ENCODE measurements at places on chromosomes 3 and 15.

GRCh38 chr3:50515565-50516439 lies 12.4 kb upstream of the CACNA2D2 start:
- DNase-seq, result no peak

- DNase-seq, result no peak
These were observed 51.6 kb upstream of the LCTL start for GRCh38 chr15:66617137-66618090.

DNA sequence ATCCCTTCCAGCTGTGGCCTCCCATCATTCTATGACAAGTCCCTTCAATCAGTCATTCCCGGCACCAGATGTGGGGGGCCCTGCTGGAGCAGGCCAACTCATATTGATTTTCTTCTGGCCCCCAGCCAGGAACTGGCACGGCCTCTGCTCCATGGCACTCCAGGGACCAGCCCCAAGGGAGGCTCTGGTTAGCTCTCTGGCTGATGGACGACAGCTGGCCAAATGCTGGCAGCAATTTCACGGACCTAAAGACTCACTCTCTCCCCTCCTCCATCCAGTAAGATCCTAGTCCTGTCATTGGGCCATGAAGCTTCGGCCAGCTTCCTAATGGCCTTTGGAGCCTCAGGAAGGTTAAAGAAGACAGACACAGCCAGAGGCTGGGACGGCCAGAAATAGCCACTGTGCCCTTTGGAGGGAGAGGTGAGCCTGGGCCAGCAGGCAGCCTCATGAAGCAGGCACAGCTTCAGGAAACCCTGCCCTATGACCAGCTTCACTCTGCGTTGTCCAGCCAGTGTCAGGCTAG lies 131.0 kb downstream of the MEX3B start:
- no peak for DNase-seq

DNA sequence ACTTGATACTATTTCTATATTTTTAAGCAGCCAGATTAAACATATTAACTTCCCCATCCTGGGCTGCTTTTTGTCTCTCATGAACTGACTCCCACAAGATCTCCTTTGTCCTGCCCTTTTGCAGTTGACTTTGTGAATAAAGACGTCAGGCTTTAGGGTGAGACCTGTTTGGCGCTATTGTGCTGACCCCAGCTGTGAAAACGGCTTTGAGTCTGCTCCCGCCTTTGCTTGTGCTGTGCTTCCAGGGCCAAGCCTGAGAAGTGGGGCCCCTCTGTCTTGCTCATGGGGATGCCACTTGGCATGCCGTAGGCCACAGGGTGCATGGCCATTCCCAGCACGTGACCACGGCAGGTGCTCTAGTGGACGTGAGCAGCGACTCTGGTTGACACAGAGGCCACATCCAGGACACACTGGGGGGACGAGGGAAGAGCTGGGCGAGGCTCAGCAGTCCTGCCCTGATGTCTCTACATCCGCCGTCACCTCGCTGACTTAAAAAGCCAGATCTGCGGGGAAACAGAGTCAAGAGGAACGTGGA lies 268.9 kb upstream of the LYSMD4 start:
- no peak for DNase-seq

DNA sequence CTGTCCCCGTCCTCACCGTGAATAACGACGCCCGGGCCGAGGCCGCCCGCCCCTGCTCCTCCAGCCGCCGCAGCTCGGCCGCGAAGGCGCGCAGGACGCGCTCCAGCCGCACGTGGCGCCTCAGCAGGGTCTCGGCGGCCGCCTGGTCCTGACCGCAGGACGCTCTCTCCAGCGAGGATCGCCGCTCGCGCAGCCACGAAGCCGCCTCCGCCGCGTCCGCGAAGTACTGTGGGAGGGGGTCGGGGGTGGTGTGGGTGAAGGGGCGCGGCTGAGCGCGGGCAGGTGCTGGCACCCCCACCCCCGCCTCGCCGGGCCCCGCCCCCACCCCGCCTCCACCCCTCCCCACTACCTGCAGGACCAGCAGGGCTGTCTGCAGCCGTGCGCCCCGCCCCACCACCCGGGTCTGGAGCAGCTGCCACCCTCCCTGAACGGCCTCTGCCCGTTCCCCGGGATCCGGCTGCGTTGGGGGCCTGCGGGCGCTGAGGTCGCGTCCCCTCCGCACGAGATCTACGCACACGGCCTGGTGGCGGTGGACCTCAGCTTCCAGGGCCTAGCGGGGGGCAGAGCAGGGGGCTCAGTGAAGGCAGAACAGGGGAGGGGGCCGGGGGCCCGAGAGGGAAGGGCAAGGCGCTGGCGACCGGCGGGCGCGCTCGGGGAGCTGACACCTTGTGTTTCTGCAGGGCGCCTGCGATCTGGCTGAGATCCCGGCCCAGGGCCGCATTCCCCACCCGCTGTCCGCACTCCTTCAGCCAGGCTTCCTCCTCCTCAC lies 11.7 kb downstream of the SPTBN5 start:
- no peak for DNase-seq

DNA sequence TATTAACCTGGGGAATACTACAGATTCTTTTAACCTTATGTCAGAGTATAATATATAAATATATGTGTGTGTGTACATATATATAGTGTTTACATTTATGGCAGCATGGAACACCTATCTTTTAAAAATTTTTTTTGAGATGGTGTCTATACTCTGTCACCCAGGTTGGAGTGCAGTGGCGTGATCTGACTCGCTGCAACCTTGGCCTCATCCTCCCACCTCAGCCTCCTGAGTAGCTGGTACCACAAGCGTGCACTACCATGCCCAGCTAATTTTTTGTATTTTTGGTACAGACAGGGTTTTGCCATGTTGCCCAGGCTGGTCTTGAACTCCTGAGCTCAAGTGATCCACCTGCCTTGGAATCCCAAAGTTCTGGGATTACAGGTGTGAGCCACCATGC lies 18.5 kb upstream of the ERICH6 start:
- DNase-seq, result no peak

GRCh38 chr3:134898181-134898754 lies 103.2 kb downstream of the EPHB1 start:
- no peak for DNase-seq

DNA sequence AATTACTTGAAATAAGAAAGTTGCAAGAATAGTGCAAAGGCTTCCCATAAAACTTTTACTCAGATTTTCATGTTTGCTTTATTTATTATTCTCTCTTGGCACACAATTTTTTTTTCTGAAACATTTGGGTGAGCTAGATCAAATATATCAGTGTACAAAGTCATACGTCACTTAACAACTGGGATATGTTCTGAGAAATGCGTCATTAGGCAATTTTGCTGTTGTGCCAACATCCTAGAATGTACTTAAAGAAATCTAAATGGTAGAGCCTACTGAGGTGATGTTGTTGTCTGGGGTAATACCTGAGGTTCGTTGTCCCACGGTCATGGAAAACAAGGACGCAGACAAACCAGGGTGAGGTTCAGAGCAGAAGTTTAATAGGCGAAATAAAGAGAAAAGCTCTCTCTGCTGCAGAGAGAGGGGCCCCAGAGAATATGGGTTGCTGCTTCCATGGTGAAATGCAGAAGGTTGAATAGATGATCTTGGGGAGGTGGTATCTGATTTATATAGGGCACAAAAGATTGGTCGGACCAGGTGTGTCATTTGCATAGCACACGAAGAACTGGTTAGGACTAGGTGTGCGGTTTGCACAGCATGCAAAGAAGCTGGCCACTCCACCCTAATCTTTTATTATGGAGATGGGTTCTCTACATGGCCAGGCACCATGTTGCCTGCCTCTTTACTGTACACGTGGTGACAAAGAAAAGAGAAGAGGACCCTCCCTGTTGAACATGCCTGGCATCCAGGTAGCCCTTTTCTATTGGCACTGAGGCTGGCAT lies 8.8 kb upstream of the GRAMD1C start:
- no peak for DNase-seq

DNA sequence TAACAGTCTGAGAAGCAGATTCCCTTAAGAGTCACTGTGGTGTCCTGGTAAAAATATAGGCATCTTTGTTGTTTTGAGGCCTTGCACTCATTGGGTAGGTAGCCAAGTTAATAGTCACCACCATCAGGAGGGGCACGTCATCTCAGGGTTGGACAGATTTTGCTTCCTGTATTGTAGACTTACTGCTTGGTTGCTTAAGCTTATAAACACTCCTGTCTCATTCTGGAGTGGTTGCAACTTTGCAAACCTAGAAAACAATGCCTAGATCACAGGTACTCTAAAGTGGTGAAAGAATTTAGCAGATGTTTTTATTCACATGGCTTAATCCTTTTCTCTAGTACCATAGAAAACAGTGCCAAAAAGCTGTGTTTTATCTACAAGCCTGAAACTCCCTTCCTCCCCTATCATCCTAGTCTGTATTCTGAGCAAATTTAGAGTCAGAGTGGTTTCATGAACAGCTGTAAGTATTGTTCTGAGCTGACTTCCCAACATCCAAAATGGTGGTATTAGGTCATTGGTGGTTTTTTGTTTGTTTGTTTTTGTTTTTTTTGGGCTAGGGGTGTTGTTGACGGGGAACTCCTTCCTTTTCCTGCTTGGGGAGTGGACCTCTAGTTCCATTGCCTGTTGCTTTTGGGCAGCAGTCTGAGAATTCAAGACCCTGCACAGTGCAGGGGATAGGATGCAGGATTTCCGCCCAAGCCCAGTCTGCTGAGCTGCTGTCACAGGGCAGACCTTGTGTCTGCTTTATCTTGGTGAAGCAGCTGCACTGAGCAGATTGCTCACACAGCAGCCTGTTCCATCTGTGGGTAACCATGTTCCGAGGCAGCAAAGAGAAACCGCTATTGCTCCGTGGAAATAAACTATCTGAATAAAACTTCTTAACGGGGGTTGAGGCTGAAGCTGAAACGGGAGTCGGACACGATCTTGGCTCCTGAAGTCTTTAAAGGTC lies 202.0 kb downstream of the AKAP13 start:
- peak; percentile 61 for DNase-seq

DNA sequence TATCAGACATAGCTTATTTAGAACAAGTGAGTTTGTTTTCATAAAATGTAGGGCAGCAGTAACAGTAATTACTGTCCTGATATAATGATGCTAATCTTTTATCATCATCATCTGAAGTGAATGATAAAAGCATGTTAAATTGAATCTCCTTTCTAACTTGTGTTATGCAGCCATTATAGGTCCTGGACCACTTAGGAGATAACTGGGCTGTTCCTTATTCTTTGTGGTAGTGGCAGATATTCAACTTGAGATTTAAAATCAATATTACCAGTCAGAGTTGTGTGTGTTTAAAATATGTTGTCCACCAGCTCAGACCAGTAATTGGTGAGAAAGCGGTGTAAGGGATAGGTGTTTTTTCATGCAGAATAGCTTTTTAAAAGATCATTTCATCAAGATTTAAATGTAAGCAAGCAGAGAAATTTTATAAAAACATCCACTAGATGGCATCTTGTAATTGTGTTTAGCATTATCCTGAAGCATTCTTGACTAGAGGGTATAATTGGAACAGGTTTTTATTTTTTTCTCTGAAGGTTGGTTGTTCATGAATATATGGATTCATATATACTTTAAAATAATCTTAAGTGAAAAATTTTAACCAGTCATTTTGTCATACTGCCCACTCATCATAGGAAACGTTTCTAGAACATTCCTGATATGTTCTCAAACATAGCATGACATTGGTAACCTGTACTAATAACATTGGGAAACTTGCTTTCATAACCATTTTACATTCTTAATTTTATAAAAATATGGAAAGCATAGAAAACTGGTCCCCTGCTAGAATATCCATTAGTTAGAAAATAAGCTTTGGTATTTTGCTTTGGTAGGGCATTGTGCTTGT lies 153.9 kb downstream of the BBX start:
- no peak for DNase-seq

- DNase-seq, result no peak
These were observed 48.7 kb upstream of the IREB2 start for GRCh38 chr15:78389322-78389721.

DNA sequence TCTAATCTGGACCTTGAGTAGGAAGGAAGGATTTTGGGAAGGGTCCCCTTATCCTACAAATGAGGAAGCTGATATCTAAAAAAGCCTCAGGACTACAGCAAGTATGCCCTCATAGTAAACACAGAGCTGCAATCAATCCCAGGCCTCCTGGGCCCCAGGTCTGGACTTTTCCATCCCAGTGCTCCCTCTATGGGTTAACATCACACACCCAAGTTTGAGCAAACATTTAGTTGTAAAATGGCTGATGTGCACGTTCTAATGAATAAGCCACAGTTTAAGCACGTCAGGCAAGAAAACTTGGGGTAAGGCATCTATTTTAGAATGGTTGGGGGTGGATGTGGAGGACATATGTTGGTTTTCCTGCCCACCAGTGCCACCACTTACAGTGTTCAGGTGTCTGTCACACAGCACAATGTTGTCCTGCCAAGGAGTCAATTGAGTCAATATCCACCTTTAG lies 44.3 kb upstream of the UBE2E1 start:
- no peak for DNase-seq

GRCh38 chr3:112639455-112640225 lies 1.3 kb downstream of the CCDC80 start:
- no peak for DNase-seq
